Activated CD4-positive, CD25-positive, alpha-beta regulatory T cell (primary cell): ENCODE measurements at places on chromosomes 13 and 19.

DNA sequence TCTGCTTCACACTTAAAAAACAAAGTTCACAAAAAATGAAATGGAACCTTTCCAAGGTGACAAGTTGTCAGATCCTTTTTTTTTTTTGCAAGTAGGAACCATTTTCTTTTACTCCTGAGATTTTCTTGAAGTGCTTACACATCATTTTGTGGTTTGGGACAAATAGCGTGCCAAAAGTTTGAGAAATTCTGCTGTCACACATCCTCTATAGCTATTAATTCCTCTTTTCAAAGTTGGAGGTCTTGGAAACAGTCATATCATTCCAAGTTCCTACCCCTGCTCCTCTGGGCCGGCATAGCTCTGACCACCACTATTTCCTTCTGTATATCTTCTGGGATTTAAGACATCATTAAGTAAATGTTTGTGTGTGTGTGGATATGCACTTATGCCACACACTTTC lies 421.6 kb upstream of the SLC10A2 start:
- DNase-seq: no peak

DNA sequence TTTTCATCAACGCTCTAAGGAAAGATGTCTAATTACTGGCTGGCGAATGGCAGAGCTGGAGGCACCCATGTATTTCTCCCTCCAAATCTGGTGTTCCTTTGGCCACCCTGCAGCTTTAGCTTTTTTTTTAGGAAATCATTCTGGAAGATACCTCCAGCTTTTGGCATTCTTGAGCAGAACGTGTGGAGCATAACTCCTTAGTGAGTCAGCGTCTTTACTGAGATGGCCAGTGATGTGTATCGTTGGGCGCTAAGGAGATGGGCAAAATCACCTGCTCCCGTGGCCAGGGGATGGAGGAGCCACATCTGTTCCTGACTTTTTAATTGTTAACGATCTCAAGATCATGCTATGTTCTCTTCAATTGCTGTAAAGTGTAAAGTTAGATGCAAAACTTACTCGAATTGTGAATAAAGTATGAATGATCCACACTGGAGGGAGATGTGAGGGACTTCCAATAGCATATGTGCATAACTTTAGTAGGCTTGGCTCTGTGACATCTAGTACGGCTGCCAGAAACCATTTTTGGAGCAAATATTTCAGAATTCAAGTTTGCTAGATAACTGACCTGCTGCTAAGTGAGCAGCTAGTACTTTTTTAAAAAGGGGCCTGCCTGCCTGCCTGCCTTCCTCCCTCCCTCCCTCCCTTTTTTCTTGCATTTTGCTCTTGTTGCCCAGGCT lies 24.4 kb upstream of the C1QTNF9 start:
- no peak for DNase-seq

DNA sequence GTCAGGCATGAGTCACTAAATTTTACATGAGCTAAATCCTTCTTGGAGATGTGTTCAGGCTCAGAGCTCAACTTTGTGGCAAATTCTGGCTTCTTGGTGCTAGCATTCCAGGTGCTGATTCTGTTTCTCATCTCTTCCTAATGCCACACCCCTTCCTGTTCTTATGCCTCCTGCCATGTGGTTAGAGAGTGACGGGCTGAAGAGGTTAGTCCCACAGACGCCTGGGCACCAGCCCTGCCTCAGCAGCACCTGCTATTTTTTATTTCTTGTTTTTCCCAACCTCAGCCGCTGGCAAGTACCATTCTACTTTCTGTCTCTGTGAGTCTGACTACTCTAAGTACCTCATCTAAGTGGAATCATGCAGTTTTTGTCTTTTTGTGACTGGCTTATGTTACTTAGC lies 329.5 kb downstream of the KCNRG start:
- no peak for DNase-seq

- no peak for DNase-seq
Measured at GRCh38 chr19:49551531-49551930, 23.7 kb downstream of the RCN3 start.

DNA sequence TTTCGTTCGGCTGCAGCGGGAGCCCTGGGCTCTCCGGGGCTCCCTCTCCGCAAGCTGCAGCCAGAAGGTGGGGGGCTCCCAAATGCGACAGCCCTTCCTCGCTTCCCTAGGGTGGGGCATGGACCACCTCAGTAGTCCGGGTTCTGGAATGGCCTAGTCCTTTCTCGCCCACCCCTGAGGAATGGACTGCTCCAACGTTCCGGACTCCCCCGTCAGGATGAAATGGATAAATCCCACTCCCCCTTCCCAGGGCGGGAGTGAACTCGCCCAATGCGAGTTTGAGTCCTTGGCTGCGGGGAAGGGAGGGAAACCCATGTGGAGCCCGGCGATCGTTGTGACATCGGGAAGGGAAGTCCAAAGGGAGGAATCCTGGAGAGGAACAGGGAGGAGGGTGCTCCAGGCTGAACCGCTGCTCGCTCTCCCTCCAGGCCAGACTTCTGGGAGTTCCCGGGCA lies 5.5 kb downstream of the HRC start:
- no peak for DNase-seq

DNA sequence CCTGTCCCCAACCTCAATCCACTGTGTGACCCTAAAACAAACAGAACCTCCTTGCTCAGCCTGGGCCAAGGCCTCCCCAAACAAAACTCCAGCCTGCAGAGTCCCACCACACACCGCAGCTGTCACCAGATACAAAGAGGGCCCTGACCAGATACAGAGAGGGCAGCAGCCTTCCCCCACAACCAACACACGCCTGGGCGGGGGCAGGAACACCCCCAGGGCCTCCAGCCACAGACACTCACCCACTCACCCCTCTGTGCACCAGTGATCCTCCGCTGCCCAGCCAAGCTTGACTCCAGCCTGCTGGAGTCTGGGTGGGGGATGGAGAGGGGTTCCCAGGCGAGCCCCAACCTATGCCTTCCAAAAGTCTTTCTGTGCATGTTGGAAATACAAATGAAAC lies 5.9 kb upstream of the CIRBP start:
- no peak for DNase-seq

DNA sequence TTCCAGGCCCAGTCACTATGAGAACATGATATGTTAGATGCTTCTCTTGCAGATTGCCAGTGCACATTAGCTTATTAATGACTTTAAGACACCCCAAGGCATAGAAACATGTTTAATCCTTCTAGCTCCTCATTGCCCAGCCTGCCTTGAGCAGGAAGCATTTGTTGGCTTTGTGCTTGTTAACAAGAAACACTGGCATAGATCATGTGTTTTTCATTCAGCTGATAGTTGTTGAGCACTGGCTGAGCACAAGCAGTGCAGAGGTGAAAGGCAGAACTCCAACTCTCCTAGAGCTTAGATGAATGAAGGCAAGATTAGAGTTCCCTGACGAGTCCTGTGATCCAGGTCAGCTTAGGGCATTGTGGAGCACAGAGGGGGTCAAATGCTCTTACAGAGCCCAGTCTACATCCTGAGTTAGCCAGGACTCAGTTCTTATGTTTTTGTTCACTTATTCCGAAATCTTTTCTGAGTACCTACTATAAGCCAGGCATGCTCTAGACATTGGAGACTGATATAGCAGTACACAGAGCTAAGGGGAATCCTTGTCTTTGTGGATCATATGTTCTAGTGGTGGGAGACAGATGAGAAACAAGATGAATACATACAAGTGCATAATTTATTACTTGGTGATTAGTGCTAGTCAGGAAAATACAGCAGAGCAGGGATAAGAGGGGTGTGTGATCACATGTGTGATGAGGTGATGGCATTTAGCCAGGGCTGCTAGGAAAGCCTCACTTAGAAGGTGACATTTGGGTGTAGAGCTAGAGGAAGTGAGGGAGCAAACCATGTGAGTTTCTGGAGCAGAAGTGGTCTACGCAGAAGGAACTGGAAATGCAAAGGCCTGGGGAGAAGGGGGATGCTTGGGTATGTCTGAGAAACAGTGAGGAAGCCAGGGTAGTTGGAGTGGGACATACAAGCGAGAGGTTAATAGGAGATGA lies 101.2 kb downstream of the WASF3 start:
- DNase-seq: no peak

DNA sequence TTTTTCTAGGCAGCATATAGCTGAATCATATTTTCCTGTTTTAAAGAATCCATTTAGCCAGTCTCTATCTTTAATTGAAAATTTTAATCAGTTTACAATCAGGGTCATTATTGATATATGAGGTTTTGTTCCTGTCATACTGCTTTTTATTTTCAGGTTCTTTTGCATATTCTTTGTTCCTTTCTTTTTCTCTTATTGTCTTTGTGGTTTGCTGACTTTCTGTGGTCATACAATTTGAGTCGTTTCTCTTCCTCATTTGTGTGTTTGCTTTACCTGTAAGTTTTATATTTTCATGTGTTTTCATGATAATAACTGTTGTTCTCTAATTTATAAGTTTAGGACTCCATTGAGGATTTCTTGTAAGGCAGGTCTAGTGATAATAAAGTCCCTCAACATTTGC lies 812.6 kb downstream of the DACH1 start:
- DNase-seq: no peak

DNA sequence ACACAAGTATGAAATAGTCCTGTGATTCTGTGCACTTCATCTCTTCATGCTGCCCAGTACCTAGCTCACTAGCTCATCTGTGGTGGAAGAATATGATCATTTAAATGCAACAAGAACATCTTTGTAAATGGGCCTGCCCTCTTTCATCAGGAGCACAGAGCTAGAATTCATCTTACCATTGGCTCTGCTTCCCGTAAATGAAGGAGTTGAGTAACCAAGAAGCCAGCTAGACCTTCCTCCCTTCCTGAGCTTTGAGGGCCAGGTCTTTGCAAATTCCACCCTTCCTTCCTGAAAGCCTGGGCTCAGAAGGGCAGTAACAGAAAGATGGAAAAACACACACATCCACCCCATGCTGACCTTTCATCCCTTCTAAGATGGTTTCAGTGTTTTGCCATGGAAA lies 82.0 kb downstream of the FRY start:
- DNase-seq: no peak

GRCh38 chr13:47409778-47410177 lies 512.9 kb upstream of the HTR2A start:
- DNase-seq: no peak

GRCh38 chr19:47229676-47230053 lies 1.3 kb downstream of the BBC3 start:
- no peak for DNase-seq

GRCh38 chr13:98221234-98221633 lies 44.2 kb upstream of the RNF113B start:
- DNase-seq: no peak

- DNase-seq: no peak
Measured at GRCh38 chr13:69585656-69586055, 522.0 kb upstream of the ATXN8OS start.

GRCh38 chr13:44629465-44630183 lies 53.5 kb upstream of the TSC22D1 start:
- DNase-seq: no peak

GRCh38 chr13:53324656-53325055 lies 296.0 kb downstream of the OLFM4 start:
- no peak for DNase-seq

DNA sequence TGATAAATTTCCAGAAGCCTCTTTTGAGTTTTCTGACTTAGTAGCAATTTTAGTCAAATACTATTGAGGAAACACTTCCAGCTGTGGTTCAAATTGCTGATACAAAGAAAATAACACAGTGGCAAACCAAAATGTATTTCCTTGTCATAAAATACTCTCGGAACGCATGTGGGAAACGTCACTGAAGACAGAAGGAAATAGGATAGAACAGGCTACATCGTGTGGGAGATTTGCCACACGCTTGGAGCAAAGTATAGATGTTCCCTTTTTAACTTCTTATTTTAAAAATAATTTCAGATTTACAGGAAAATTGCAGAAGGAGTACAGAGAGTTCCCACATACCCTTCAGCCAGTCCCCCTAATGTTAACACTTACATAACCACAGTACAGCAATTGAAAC lies 88.8 kb downstream of the ING1 start:
- no peak for DNase-seq

DNA sequence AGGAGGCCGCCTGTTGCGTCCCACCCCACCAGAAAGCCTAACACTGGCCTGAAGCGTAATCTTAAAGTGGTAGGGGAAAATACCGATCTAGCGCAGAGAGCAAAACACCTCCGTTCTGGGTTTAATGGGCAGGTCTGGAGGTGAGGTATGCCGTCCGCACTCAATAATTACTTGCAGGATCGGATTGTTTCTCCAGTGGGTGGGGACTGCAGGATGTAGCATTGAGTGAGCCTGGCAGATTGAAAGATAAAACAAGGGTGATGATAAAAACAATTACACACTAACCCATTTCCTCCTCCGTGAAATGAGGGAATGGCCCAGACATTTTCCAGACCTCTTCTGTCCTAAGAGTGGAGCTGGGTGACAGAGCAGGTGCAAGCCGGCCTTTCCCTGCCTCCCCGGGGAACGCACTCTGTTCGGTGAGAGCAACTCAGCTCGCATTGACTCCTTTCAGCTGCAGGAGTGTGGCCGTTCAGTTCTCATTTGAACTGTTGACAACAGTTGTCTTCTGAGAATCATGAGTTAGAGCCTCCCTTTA lies 110.2 kb upstream of the DOCK9 start:
- no peak for DNase-seq

DNA sequence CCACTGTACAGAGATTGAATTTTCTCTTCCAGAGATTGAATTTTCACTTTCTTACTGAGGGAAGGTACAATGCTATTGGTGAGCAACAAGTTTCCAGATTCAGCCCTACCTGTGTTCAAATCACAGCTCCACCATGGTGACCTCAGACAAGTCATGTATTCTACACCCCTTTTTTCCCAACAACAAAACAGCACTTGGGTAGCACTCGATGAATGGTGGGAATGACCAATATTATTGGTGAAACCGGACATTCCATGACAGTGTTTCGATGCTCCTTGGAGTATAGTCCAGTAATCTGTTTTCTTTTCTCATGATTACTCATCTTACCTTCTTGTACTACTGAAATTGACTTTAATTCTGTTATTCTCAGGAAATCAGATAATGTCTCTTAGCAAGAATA lies 266.2 kb upstream of the SOX21 start:
- DNase-seq: no peak

DNA sequence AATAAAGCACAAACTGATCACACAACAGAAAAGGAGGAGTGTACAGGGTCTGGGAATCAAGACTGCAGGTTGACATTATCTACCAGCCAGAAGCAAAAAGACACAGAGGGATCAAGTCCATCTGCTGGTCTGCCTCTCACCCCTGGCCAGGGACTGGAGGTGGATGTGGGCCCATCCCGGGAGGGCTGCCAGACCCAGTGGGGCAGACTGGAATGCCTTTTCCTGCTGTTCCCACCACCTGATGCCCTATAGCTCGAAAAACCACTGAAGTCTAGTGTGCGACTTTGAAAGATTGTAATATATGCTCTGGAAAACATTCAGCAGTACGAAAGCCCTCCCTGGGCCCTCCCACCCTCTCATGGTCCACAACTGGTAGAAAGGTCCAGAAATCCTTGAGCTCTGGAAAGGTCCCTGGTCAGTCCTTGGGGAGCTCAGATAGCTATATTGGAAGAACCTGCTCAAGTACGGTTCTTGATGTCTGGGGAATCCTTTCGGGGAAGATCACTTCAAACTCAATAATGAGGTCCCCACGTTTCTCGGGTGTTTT lies 2.6 kb downstream of the DNAJB1 start:
- DNase-seq: no peak

GRCh38 chr13:29906432-29907011 lies 56.1 kb upstream of the UBL3 start:
- DNase-seq: no peak
